ENCODE measurements at places on chromosomes 13 and 19.
A peak's percentile ranks its signal among the peaks of the same experiment; 100 is the strongest.

GRCh38 chr19:23393121-23393520, 2.1 kb downstream of the ZNF91 start:
- no peak for DNase-seq

DNA sequence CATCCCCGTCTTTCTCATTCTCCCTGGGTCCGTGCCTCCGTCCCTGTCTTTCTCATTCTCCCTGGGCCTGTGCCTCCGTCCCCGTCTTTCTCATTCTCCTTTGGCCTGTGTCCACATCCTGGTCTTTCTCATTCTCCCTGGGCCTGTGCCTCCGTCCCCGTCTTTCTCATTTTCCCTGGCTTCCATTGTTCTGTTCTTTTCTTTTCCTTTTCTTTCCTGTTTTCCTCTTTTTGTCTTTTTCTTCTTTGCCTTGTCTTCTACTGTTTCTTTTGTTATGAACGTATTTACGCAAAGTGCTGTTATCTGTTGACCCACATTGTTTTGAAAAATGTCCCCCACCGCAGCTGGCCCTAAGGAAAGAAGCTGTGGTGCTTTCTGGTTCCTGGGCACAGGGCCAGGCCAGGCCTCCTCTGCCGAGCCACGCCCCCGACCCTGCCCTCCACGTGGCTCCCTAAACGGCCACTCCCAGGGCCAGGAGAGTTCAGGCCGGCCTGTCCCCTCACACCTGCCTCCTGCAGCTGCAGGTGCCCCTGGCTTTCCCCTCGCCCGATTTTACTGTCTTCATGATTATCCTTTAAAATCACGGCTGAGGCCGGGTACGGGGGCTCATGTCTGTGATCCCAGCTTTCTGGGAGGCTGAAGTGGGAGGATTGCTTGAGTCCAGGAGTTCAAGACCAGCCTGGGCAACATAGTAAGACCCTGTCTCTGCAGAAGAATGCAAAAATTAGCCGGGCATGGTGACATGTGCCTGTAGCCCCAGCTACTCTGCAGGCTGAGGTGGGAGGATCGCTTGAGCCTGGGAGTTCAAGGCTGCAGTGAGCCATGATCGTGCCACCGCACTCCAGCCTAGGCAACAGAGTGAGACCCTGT, 14.0 kb upstream of the TMPRSS9 start:
- no peak for DNase-seq

DNA sequence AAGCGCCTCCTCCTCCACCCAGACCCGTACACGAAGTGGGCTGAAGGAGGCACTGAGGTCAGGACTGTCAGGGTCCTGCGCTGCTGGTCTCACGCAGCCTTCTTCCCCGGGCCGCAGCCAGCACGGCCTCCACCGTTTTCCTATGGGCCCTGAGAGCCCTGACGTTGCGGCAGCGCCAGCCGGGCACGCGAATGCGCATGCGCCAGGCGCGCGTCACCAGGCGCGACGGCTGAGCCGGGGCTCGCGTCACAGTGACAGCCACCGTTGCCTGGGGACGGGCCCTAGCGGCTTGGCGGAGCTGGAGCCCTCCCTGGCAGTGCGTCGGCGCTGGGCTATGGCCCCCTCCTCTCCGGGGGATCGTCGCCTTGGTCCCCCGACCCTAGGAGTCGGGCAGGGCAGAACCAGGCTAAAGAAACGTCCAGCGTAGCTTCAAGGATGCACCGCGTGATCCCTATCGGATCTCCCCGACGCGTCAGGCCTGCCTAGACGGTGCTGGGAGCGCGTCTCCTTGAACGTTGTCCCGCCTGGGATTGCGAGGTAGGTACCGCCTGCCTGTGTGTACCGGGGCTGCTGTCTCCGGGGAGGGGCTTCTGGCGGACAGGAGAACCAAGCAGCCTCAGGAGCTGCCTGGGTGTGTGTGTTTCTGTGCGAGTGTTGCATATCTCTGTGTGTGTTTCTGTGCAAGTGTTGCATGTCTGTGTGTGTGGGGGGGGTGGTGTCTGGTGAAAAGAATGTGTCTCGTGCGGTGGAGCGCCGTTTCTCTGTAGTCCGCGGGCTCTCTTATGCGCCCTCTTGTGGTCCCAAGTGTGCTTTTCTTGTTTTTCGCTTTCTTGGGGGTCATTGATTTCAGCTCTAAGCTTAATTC, 43.2 kb downstream of the ZNF571 start:
- DNase-seq, result no peak

DNA sequence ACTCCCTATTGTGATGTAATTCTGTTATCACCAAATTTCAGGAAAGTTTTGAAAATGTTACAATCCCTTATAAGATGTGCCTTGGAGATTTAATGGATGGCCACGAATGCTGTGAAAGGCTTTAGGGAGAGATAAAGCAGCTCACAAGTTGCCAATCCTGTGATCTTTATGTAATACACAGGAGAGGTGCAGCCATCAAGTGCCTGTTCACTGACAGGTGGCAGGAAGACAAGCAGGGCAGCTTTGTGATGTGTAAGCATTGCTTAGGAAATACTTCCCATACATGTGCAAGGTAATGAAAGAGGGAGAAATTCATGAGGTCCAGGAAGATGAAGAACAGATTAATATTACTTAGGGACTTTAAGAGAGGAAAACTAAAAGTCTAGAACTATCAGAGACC, 628.8 kb downstream of the SLITRK6 start:
- peak; percentile 28 for DNase-seq

DNA sequence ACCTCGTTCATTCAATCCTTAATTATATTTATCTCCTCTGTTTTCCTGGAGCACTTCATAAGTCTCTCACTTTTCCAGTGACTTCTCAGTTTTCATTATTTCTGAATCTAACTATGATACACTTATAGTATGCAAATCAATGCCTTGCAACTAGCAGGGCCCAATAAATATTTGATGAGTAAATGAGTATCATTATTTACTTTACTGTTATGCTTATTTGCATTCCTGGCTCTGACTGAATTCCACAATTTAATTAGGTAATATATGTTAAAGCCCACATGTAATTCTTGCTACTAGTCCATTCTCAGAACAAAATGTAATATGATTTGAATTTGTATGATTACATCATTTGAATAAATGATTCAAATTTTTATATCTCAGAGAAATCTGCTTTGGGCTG, 1595.1 kb upstream of the MIR17HG start:
- no peak for DNase-seq

DNA sequence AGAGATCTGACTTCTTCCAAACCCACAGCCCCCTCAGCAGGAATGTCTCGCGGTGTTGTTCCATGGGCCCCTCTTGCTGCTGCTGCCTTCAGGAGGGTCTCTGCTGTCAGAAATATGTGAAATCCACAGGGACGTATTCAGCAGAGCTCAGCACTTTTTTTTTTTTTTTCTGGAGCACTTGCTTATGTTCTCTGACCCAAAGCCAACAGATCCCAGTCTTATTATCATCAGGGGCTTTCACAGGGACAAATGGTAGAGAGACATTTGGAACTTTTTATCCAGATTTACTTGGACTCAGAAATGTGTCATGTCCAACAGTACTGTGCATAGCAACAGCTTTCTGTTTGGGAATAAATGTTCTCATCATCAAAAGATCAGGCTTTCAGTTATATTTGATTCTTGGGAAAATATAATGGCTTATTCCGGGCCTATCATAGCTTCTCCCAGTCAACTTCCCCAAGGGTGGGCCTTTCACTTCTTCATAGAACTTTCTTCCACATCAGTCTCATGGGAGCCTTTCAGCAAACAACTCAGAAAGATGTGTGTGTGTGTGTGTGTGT, 332.7 kb downstream of the ZNF536 start:
- no peak for DNase-seq

- DNase-seq, result no peak
Observed at GRCh38 chr13:112332727-112333126, 43.4 kb upstream of the SPACA7 start.

- DNase-seq, result no peak
Observed at GRCh38 chr19:46365561-46365960, 18.7 kb downstream of the PPP5C start.

DNA sequence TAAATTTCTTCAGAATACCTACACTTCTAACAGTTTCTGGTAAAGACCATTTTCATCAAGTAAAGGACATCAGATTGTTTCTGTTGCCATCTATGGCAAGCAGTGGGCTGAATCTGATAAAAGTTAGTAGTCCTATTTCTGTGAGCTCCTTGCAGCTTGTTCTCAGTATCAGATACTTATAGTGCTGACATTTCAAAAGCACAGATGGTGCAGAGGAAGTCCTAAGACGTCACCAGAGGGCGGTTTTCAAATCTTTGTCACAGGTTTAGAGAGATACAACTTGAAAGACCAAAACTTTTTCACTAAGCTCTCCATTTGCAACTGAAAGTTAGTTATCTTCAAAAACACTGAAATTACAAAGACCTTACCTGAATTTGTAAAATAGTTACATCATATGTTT, 719.8 kb downstream of the SLITRK1 start:
- no peak for DNase-seq

DNA sequence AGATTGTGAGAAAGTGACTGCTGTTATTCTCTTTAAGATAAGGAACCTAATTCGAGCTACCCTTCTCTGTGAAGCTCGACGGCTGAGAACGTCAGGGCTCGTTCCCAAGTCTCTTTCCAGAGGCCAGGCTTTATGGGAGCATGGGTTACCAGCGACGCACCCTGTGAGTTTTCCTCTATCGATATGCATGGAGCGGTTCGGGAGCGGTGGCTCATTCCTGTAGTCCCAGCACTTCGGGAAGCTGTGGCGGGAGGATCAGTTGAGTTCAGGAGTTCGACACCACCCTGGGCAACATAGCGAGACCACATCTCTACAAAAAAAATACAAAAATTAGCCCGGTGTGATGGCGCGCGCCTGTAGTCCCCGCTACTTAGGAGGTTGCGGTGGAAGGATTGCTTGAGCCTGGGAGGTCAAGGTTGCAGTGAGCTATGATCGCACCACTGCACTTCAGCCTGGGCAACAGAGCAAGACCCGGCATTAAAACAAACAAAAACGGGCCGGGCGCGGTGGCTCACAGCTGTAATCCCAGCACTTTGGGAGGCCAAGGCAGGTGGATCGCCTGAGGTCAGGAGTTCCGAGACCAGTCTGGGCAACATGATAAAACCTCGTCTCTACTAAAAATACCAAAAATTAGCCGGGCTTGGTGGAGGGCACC, 681 bp upstream of the ZNF606 start:
- no peak for DNase-seq

- no peak for DNase-seq
Observed at GRCh38 chr13:114219392-114219791, 15.3 kb upstream of the CDC16 start.

DNA sequence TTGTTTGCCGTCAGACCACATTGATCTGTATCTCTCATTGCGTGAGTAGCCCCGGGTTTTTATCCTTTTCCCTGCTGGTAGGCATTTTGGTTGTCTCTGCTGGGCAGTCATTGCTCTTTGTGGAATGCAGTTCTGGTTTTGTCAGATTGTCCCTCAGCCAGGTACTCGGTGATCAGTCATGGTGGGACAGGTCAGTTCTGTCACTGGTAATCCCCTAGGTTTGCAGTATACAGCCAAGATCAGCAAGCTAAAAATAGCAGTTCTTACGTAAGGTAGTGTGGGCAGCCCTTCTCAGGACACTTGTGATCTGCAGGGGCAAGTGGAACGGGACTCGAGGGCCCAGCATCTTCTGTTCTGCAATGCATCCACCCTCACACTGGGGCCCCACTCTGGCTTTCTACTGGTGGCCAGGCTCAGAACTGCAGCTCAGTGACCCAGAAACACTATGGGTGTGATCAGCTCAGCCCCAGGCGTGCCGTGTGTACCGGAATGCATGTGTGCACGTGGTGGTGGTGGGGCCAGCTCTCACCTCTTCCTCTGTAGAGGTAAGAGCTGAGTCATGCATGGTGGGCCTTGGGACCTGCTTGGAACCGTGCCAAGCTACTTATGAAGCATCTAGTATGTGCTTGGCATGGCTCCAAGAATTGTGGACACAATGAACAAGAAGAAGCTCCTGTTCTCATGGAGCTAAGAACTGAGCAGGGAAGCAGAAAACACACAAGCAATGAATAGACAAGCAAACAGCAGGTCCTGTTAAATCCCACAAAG, 6.3 kb downstream of the PLEKHF1 start:
- DNase-seq, result no peak

- DNase-seq, result no peak
Observed at GRCh38 chr13:112876305-112877000, 92.6 kb upstream of the MCF2L start.

DNA sequence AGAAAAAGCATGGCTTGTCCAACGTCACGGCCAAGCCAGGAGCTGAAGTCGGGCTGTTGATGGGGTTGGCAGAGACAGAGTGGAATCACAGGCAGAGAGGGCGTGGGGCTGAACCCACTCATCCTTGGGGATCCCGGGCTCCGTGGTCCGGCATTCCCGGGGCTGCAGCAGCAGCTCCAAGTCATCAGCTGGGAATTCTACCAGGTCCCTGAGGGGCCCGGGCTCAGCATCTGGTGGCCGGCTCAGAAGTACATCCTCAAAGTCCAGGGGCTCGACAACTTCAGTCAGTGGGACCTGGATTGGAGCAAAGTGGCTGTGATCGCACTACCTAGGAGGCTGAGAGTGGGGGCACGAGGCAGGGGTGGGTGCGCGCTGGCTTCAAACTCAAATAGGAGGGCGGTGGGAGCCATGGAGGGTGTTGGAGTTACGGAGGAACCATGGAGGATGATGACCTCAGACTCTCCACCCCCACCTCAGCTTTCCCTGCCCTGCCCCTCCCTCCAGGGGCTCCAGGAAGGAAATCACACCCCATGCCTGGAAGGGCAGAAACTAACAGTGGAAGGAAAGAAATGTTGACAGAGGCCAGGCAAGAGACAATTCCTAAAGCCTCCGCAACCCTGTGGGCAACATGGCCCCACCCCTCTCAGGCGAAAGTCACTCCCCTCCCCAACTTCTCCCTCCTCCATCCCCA, 9.5 kb downstream of the DOCK6 start:
- no peak for DNase-seq

- no peak for DNase-seq
Observed at GRCh38 chr19:30862876-30863275, 486.4 kb downstream of the TSHZ3 start.

GRCh38 chr19:16185768-16186123, 536 bp downstream of the FAM32A start:
- DNase-seq, result peak; percentile 66

GRCh38 chr13:100214886-100215285, 126.0 kb downstream of the PCCA start:
- DNase-seq, result no peak

DNA sequence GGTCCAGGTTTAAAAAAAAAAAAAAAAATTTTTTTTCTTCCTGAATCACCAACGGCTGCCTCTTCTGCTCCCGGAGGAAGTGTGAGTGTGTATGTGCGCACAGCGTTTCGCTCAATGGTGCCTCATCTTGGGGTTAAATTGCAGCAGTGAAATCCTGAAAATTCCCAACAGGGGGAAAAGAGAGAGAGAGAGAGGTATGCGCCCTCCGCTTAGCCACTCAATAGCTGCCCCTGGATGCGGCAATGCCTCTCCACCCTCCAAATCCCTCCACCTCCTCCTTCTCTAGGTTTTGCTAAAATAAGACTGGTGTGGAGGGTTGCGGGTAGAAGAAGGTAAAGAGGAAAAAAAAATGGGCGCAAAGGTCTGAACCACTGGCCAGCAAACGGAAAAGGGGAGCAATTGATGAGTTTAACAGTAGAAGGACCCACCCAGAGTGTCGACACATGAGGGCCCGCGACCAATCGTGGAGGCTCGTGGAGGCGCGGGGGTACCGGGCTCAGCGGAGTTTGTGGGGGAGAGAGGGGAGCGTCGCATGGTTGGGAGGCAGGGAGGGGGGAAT, 853 bp upstream of the CACNA1A start:
- DNase-seq, result no peak
